ENCODE measurements at places on chromosomes 1 and 21. TPM values are rescaled to one million over a fixed set of nuclear protein-coding genes. Genes with fewer than 3 reads are reported as not detected.

The SRGAP2B gene
- 11.6 TPM for total RNA-seq

DNA sequence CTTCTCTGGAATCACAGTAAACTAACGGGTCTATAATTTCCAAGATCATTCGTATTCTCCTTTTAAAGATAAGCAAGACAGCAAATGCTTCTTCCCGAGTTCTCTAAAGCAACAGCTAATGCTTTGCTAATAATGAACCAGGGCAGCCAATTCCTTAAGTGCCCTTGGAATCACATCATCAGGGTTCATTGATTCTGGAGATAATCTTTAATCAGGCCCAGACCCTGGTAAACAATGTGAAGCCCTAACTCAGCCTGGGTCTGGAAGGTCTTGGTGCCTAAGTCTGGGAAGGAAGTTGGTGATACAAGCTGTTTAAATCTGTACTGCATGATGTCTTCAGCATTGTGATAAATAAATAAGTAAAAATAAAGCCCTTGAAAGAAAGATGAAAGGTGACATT lies 18.4 kb downstream of the ERI3 start:
- DNase-seq = no peak

The EPHB2 gene
- 22.9 TPM for total RNA-seq

The RPRD2 gene
- total RNA-seq = 27.4 TPM

- no peak for DNase-seq
These were observed 92.4 kb upstream of the GPR88 start for GRCh38 chr1:100445565-100445964.

The C21orf91 gene
- 15.1 TPM for total RNA-seq

- DNase-seq = no peak
These were observed 36.6 kb upstream of the WNT2B start for GRCh38 chr1:112472142-112472541.

DNA sequence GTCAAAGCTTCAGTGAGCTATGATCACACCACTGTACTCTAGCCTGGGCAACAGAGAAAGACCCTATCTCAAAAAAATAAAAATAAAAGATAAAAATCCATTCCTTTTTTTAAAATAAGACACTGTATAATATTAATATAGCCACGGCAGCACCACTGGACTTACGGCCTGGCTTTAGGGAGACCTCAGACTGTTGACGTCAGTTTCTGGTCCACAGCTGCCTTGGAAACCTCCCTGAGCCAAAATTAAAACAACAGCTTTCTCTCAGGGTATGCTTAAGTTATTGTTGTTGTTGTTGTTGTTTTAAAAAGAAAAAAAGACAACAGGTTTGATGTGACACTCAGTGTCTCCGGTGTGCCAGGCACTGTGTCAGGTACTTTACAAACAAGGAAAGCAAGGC lies 42.0 kb downstream of the CAPZB start:
- DNase-seq = no peak

The CCDC27 gene
- total RNA-seq = not detected

The POGK gene
- total RNA-seq = 34.8 TPM

DNA sequence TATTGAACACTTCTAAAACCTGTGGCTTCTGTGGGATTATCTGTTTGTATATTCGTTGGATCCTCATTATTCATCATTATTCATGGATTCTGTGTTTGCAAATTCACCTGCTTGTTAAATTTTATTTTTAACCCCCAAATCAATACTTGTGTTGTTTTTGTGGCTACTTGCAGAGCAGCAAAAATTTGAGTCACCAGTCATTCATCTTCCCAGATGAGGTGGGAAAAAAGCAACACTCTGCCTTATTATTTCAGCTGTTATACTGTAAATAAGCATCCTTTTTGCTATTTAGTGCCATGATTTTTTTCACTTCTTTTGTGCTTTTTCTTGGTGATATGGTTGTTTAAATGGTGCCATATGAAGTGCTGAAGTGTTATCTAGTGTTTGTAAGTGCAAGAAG lies 56.7 kb downstream of the RASAL2 start:
- no peak for DNase-seq

DNA sequence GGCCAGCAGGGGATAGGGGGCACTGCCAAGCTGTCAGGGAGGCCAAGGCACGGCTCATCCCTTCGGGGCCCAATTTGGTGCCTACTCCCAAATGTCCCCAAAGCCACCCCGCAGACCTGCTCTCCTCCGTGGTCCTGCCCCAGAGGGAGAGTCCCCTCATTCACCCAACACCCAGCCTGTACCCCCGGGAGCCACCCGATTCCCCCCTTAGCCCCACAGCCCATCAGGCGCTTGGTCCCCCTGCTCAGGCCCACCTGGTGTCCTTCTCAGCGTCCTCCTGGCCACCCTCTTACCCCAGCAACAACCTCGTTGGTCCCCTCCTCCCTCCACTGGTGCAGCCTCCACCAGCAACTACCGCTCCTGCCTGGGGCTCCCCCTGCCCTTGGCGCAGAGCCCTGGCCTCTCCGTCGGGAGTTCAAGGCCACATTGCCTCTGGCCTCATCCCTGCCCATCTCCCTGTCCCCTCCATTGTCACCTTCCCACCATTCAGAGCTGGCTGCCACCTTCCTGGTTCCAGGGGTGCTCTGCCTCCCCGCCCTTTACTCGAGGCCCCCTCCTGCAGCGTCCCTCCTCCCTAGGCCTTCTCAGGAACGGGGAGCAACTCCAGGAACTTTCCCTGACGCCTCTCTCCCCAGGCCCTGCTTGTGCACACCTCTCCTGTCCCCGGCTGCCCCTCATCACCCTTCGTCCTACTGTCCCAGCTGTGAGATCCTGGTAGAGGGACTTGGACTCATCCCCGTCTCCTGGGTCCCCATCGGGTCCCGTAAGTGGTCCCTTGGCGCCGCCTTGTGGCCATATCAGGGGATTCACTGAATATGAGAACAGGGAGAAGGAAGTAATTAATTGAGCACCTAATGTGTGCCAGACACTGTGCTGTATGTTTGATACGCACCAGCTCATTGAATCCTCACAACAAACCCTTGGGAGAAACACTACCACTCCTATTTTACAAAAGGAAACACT lies 73.9 kb downstream of the RAP1GAP start:
- peak; percentile 54 for DNase-seq

DNA sequence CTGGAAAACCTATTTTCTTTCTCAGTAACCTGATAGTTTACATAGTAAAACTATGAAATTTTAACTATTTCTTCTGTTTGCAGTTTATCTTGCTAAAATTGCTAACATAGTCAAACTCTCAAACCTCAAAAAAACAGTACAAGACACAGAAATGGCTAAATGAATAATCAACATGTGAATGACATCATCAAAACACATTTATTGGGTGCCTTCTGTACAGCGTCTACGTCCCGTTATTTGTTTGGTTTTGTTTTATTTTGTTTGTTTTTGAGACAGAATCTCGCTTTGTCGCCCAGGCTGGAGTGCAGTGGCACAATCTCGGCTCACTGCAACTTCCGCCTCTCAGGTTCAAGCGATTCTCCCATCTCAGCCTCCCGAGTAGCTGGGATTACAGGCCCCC lies 11.2 kb downstream of the RBM34 start:
- no peak for DNase-seq

The PDZK1IP1 gene
- not detected for total RNA-seq

All from thyroid gland (tissue), 4 donors.